Activated CD8-positive, alpha-beta memory T cell treated with anti-CD3 and anti-CD28 coated beads, Interleukin-2, amount 50 U/mL, for 48 hours (primary cell): ENCODE measurements at places on chromosomes 2 and 18.
A peak's percentile ranks its signal among the peaks of the same experiment; 100 is the strongest.

GRCh38 chr2:41736105-41736567, 311.7 kb upstream of the PKDCC start:
- no peak for DNase-seq

- DNase-seq, result peak; percentile 15
Measured at GRCh38 chr2:70692256-70692655, 75.7 kb downstream of the ADD2 start.

- no peak for DNase-seq
Measured at GRCh38 chr2:159326569-159327255, 40.2 kb upstream of the WDSUB1 start.

DNA sequence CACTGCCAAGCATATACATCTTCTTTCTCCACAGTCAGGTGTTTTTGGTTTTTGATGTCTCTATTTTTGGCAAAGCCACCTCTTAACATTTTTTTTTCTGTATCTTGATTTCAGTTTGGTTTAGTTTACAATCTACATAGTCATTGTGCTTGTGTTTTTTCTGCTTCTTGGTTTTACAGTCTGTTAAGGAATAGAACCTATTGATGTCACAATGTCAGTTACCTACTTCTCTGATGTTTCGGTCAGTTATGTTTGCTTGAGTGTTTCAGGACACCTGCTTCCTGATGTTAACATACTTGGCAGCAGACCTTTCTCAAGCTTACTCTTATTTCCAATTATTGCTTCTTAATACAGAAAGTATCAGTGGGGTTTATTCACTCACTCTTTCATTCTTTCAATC, 253.3 kb downstream of the SPAG16 start:
- DNase-seq, result no peak

DNA sequence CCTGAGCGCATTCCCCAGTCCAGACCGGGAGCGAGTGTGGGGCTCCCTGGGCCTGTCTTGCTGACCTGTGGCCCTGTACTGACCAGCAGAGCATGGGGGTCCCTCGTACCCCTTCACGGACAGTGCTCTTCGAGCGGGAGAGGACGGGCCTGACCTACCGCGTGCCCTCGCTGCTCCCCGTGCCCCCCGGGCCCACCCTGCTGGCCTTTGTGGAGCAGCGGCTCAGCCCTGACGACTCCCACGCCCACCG, 5.3 kb downstream of the NEU4 start:
- no peak for DNase-seq

- DNase-seq, result no peak
Measured at GRCh38 chr2:226763320-226763719, 36.3 kb downstream of the IRS1 start.

GRCh38 chr2:14408695-14409094, 223.8 kb upstream of the LRATD1 start:
- no peak for DNase-seq

DNA sequence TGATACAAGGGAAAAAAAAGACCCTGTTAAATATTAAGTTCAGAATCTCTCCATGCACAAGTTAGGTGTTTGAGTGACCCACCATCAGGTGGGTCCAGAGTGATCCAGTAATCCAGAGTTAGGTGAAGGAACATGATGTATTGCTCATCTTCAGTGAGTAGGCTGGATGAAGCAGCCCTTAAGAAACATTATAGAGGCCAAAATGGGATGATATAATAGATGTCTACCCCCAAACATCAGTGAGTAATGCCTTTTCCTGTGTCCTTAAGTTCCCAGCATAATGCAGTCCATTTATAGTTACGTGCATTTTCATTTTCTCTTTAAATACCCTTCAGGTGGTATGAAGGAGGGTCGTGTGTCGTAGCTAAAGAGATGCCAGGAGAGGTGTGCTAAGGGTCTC, 89.6 kb downstream of the MAP4K4 start:
- DNase-seq, result no peak

DNA sequence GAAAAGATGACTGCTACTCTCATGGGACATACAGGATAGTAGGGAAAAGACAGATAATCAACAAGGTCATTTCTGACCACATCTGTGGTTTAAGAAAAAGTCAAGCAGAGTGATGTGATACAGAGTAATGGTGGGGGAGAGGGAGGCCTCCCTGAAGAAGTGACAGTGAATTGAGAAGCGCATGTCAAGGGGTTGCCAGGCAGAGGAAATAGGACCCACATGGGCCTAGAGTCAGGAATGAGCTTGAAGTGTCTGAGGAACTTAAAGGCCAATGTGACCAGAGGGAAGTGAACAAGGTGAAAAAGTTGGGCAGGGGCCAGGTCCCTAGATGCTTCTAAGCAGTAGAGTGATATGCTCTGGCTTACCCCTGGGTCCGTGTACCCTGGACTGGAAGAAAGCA, 113.5 kb upstream of the PPP1CB start:
- DNase-seq, result no peak

GRCh38 chr2:118611691-118612090, 235.8 kb downstream of the EN1 start:
- DNase-seq, result no peak

- no peak for DNase-seq
Measured at GRCh38 chr18:10928772-10929373, 220.5 kb downstream of the PIEZO2 start.

- DNase-seq, result no peak
Measured at GRCh38 chr2:202110491-202110890, 37.4 kb downstream of the KIAA2012 start.

DNA sequence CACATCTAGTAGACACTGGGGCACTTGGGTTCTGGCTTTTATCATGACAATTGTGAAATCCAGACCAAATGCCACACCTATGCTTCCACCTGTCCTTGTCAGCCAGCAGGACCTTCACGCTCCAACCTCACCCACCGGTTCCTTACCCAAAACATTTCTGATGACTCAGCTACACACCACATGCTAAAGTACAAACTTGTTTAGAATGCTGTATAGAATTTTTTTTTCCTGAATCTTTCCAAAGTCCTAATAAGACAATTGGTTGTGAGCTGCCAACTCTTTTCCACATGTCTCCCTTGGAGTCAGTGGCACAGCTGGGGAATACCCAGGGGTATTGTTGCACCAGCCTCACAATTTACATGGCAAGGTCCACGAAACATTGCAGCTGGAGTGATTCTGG, 75.5 kb upstream of the LPIN2 start:
- no peak for DNase-seq

DNA sequence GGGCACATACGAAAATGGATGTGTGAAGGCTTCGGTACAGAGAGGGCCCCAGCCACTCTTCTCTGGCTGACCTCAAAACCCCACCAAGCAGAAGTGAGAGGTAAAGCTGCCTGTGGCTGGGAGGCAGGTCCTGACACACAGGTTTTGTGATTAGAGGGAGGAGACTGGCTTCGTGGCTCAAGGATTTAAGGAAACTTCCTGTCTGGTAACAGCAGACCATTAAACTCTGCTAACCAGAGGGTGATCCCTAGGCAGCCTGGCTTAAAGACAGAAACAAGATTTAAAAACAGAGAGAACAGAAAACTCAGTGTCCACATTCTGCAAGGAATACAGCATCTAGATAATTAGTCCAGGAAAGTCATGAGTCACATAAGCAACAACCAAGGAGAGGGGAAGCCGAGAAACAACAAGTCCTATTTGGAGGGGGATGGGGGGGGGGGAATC, 101.9 kb downstream of the NFATC1 start:
- no peak for DNase-seq

DNA sequence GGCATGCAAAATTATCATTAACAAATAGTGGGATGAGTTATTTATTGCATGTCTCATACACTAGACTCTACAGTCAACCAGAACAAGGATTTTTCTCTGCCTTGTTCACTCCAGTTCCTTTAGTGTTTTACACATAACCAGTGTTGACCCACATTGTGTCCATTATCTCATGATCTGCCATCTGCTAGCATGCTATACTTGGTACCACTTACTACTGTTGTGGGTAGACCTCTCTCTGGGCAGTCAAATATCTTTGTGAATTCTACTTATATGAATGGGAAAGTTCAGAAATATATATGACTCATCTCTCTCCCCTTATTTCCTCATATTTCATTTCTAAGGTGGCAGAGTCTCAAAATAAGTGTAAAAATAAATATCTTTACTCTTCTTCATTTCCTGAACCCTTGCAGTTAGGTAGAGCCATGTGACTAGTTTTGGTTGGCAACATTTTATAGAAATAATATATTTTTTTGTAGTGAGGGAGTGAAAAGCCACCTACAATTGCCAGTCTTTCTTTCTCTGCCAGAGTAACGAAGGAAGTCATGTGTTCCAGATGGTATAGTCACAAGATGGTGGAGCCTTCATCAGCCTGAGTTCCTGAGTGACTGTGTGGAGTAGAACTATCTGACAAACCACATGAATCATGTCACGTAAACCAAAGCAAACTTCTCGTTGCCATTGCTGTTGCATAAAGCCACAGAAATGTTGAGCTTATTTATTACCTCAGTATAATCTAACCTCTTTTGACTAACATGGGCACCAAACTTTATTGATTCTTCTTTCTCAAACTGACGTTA, 704.0 kb downstream of the RNF144A start:
- no peak for DNase-seq

- DNase-seq, result no peak
Measured at GRCh38 chr2:33013684-33014110, 66.9 kb downstream of the LTBP1 start.

GRCh38 chr18:45688833-45689232, 35.1 kb upstream of the SLC14A1 start:
- no peak for DNase-seq

GRCh38 chr2:71603851-71604725, 150.7 kb downstream of the DYSF start:
- DNase-seq, result no peak

GRCh38 chr2:48347712-48348111, 182.2 kb upstream of the STON1 start:
- DNase-seq, result no peak

GRCh38 chr18:58632552-58632951, 3.7 kb upstream of the ALPK2 start:
- DNase-seq, result no peak

DNA sequence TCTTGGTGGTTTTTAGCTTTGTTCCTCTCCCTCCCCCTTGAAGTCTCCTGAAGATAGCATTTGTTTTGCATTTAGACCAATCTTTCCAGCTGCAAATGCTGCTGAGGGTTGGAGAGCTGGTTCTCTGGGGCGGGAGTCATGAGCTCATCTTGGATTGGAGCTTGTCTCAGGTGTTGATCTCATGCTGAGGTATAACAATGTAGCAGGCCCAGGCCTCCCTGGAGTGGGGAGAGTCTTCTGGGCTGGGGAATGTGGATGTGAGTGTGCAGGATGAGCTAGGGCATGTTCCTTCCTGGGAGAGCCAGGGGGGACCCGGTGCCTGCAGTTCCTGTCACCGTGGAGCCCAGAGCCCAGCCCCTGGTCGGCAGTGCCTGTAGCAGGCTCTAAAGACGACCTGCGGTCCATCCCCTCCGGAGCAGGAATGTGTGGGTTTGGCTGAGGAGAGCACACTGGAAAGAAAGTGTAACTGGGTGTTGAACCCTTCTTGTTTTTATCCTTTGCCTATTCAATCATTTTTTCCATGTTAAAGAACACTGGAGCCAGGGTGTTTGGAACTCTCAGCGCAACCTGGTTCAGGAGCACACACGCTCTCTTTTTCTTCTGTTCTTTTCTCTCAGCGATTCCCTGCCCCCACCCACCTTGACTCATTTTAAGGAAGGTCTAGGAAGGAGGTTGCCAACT, 2.7 kb downstream of the ZNF532 start:
- DNase-seq, result no peak

DNA sequence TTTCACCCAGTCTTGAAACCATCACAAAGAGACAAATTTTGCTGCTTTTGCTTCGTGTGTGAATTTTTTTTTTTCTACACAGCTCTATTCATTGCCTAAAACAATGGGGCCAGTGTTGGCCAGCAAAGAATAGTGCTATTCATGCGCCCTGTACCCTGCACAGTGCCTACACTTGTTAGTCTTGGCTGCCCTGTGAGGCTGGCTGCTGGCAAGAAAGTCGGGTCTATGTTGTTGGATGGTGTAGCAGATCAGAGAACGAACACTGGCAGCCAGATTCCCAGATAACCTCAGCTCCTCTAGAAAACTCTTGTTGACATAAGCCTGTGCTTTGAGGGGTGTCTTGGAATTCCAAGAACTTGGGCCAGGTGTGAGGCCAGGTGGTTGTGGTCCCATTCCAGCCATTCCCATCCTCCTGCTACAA, 455.7 kb upstream of the TCF4 start:
- DNase-seq, result no peak

- DNase-seq, result peak; percentile 56
Measured at GRCh38 chr2:44934038-44934982, 7.2 kb upstream of the SIX3 start.

DNA sequence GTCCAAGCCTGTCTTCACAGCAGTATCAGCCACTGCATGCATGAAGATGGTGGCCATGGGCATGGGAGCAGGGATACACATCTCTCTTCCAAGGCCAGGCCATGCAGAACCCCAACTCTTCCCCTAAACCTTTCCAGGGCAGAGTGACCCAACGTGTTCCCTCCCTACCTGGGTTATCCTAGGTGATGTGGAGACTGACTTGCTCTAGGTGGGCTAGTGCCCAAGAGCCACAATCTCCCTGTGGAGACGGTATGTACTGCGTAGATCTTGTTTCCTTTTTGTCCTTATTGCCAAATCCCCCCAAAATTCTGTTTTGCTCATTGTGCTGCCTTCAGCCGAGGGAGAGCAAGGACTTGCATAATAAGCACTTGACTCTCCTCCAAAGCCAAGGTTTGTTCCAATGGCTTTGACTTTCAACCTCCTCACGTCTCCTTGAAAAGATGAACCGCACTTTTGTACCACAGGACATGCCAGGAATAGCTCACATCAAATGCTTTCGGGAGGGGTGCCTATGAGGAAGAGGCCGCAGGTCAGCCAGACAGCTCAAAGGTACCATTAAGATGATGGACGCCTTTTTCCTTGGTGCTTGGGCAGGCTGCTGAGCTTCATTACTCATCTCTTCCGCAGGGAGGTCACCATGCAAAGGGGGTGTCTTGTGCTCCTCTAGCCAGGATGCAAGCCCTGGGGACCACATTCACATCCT, 76.2 kb upstream of the GLI2 start:
- DNase-seq, result no peak

- no peak for DNase-seq
Measured at GRCh38 chr2:99422599-99422998, 67.2 kb downstream of the REV1 start.
